ENCODE measurements at places on chromosomes 13 and 19.

GRCh38 chr19:46617601-46618000, 7.3 kb downstream of the PTGIR start:
- DNase-seq = no peak

DNA sequence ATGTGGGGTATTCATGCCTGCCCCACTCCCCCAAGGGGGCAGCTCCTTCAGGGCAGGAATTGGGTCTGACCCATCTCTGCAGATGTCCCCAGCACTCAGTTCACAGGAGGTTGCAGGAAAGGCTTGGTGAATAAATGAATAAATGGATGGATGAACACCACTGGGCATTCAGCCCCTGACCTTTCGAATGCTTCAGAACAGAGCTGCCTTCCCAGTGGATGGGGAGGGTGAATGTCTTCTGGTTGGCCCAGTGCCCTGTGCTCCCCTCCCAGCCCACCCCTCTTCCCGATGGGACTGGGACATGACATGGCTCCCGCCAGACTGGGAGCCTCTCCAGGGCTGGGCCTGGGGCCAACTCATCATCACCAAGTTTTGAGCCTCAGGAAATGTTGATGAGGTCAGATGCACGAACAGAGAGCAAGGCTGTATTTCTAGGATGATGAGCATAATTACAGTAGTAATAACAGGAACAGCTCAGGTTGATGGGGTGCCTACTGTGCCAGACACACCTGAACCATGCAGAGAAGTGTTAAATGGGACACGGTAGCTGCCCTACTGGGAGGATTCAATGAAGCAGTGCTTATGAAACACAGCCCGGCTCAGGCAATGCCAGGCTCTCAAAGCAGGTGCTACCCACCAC, 25.7 kb downstream of the VRK3 start:
- DNase-seq = no peak

GRCh38 chr19:17101686-17102628, 26.4 kb downstream of the MYO9B start:
- DNase-seq = no peak

DNA sequence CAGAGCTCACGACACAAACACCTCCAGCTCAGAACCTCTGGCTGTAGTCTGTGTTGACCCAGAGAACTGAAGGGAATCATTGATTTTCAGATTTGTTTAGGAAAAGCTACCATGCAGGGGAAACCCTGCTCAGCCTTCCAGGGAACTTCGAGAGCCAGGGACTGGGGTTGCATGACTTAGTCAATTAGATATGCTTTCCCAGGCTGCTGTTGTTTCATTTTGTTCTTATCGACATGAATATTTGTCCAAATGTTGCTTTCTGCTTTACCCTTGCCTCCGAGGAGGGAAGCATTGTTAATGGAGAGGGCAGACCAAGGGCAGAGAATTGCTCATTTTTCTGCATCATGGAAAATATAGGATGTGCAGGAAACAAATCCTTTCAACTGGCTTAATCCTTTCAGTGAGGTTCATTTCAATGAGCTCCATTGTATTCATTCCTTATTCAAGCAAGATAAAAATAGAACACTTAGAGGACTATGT, 82.5 kb downstream of the KLF5 start:
- no peak for DNase-seq

DNA sequence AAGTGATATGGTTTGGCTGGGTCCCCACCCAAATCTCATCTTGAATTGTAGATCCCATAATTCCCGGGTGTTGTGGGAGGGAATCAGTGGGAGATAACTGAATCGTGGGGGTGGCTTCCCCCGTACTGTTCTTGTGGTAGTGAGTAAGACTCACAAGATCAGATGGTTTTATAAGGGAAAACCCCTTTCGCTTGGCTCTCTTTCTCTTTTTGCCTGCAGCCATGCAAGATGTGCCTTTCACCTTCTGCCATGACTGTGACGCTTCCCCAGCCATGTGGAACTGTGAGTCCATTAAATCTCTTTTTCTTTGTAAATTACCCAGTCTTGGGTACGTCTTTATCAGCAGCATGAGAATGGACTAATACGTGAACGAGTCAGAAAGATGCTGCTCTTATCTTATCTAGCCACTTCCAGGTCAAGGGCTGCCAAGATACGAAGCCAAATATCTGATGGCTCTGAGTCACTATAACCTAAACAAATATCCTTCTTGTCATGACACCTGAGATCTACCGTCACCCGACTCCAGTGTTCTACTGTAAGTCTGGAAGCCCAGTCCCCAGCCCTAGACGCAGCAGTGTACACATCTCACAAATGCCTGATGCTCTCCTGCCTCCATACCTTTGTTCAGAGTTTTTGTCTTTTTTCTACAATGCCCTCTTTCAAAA, 45.9 kb downstream of the SLC15A1 start:
- DNase-seq = no peak

DNA sequence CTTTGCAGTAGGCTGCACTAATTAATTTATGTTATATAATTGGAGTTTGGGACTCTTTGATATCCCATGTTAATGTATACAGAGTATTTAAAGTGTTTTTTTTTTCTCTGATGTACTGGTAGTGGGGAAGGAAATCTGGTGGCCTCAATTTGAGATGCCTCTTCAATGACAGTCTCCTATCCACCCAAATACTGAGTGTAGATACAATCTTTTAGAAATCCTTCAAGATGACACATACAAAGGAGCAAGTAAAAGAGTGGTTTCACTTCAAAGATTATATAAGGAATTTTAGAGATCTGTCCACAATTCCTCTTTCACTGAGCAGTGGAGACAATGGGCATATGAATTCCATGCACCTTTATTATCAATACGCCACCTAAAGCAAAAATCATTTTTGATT, 15.1 kb downstream of the NALCN start:
- DNase-seq = no peak

GRCh38 chr19:18044825-18045304, 36.9 kb downstream of the ARRDC2 start:
- peak; percentile 85 for DNase-seq

GRCh38 chr13:98507282-98507797, 69.6 kb downstream of the STK24 start:
- DNase-seq = no peak

- DNase-seq = no peak
These were observed 7.6 kb downstream of the SIGLEC11 start for GRCh38 chr19:49953416-49953815.
